ENCODE measurements at places on chromosomes 1 and 21.

DNA sequence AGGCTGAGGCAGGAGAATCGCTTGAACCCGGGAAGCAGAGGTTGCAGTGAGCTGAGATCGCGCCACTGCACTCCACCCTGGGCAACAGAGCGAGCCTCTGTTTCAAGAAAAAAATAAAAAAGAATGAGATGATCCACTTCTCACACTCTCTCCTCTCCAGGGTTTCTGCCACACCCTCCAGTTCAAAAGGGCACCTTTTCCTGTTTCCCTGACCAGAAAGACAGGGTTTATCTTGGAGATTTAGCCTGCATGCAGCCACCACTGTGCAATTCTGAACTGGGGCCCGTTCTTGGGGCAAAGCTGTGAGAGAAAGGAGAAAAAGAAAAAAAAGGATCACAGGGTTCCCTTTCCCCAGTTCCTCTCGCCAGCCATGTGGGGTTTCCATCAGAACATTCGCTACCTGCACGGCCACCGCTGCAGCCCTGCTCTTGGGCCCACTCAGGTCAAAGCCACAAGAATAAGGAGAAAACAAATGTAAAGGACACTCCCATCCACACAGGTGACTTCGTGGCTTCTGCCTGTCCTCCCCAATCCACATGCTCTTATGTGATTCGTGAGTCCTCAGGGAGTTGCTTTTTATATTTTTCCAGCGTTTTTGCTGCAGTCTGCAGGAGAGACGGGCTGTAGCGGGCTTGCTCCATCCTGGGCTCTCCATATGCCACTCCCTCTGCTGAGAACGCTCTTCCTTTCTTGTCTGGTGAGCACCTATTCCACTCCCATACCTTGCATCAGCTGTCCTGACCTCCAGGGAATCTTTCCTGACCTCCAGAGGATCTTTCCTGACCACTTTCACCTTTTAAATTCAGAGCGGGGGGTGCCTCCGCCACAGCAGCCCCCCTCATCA lies 26.4 kb downstream of the GNG4 start:
- DNase-seq: no peak

- DNase-seq: peak; percentile 63
Measured at GRCh38 chr1:151547119-151547899, 7.2 kb downstream of the TUFT1 start.

DNA sequence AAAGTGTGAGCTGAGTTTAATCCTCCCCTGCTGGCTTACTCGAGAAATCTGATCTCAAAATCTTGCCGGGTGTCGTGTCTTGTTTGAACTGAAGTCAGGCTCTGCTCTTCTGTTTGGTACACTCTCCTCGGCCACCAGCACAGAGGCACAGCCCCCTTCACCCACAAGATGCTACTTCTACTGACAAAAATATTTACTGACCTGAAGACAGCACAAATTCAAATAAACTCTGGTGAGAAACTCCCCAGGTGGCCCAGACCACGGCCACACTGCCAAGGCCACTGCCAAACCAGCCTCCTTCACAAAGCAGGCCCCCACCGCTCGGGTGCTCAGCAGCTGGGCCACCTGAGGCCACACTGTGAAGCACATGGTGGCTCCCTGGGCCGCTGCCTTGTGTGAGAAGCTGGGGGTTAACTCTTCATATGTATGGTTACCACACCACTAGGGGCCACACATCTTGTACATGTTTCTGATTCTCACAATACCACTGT lies 80.6 kb downstream of the TGFBR3 start:
- no peak for DNase-seq

GRCh38 chr1:56432166-56432971 lies 147.0 kb downstream of the PLPP3 start:
- no peak for DNase-seq

- peak; percentile 12 for DNase-seq
Measured at GRCh38 chr1:241611063-241611462, 29.1 kb downstream of the CHML start.

DNA sequence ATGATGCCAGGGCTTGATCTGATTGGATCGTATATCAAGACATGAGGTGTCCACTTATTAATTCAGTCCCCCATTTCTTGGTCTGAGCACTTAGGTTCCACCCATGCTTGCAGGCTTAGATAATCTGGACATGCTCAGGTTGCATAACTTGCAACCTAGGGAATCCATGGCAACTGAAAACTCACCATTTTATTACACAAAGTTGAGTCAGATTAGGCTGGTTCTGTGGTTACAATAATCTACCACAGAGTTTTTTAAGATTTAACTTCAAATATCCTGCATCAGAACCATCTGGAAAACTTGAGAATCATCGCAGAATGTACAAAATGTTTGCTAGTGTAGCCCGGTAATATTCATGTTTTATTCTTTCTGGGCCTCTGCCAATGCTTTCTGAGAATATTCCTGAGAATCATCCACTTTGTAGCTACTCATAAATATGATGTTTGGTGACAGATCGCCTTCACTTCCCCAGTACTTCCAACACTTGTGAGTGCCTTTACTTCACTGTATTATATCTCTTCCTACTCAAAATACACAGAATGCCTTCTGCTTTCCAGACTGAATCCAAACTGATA lies 707.2 kb upstream of the ADAMTS5 start:
- DNase-seq: no peak

GRCh38 chr1:223649222-223649621 lies 16.3 kb downstream of the CAPN8 start:
- DNase-seq: no peak

- DNase-seq: peak; percentile 67
Measured at GRCh38 chr1:232628335-232629249, 1.3 kb downstream of the SIPA1L2 start.

- DNase-seq: no peak
Measured at GRCh38 chr1:185895208-185895900, 161.2 kb downstream of the HMCN1 start.

DNA sequence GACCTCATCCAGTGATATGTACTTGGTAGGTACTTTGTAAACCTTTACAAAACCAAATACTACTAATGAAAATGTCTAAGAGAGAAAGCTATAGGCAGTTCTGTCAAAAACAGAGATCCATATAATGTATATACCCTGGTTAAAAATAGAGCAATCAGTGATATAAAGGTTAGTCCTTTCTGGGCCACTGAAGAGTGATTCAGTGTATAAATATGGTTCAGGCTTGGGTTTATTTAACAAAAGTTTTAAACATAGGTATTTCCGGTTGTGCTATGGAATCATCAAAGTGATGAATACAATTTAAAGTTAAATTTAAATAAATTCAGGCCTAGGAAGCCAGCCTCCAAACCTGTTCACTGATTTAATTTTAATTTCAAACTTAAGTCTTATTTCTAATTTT lies 108.4 kb upstream of the DMRTA2 start:
- no peak for DNase-seq

DNA sequence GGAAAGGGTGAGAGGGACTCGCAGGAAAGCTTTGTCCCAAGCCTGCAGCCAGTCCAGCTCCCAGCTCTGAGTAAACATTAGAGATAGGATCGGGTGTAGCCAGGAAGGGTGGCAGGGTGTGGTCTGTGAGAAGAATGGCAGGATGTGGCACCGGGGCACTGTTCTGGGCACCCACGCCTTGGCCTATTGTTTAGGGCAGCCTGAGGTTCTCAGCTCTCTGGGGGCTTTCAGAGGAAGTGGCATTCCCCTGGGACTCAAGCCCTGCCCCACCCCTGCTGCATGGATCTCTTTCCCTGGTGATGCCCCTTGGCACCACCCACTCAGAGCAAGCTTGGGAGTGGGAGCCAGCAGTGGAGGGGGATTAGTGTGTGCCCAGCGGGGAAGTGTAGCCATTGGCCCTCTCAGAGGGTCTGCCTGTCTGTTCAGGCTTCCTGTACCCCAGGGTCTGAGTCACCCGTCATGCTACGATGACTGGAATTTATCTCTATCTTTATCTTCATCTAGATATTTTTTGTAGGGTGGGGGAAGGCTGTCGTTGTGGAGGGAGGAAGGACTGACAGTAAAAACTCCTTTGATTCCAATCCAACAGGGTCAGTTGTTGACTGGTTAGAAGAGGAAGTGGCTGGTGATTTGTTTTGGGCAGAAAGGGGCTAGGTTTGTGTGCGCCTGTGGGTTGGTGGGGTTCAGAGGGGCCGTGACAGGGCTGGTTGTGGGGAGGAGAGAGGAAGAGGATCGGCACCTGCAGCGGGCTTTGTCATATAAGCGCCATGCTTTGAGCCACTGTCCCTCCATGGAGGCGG lies 31.6 kb downstream of the SOX13 start:
- no peak for DNase-seq

Measured in T47D (cell line).